NCI-H2081 treated with DMSO at 0.1 percent for 48 hours (cell line): ENCODE measurements at places on chromosomes 4 and X.

DNA sequence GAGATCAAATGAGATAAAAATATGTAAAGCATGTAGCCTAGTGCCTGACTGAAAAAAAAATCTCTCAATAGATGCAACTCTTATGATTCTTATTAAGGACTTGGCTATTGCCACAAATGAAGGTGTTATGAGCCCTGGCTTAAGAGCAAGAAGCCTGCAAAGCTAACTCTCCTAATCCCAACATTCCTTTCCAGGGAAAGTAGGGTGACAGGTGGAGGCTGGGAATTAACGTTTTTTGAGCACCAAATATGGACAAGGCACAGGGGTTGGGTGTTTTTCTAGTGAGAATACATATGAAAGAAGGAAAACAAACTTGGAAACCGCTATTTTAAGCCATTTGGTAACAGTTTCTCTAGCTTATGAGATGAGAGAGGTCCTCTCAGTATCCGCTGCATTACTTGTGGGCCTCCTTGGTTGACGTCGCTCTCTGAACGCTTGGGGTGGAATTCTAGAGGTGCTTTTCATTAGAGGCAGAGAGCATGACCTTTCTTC is 2.4 kb downstream of the RHOH start:
- no peak for DNase-seq

GRCh38 chr4:55469979-55470378 is 74.2 kb downstream of the TMEM165 start:
- no peak for DNase-seq

DNA sequence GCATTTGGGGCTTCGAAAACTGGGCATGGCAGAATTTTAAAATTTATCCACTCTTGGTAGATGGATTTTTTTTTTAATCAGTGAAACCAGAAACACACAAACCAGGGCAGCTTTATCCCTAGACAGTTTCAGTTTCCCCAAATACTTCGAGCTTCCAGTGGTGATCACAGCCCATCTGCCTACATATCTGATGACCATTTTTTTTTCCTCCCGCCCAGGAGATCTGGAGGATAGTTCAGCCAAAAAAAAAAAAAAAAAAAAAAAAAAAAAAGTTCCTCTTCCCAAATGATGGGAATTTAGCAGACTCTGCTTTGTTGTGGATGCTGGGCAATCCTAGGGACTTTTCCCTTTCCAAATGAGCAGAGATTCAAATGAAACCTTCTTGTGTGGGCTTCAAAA is 1.0 kb upstream of the TBC1D9 start:
- DNase-seq, result no peak

GRCh38 chrX:109911046-109911445 is 91.9 kb upstream of the TMEM164 start:
- DNase-seq, result no peak

DNA sequence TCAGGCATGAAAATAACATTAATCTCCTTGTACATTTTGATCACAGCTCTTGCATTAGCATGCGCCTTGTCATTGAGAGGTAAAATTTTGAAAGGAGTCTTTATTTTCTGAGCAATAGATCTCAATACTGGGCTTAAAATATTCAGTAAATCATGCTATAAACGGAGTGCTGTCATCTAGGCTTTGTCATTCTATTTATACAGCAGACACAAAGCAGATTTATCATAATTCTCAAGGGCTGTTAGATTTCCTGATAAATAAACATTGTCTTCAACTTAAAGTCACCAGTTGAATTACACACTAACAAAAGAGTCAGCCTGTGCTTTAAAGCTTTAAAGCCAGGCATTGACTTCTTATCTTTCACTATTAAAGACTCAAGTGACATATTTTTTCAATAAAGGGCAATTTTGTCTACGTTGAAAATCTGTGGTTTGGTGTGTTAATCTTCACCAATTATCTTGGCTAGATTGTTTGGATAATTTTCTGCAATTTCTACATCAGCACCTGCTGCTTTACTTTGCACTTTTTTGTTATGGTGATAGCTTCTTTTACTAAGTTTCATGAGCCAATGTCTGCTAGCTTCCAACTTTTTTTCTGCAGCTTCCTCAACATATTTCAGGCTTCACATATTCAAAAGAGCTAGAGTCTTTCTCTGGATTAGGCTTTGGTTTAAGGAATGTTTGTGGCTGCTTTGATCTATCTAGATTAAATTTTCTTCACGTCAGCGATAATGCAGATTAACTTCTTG is 27.9 kb upstream of the UGT2B4 start:
- DNase-seq, result peak; percentile 35

DNA sequence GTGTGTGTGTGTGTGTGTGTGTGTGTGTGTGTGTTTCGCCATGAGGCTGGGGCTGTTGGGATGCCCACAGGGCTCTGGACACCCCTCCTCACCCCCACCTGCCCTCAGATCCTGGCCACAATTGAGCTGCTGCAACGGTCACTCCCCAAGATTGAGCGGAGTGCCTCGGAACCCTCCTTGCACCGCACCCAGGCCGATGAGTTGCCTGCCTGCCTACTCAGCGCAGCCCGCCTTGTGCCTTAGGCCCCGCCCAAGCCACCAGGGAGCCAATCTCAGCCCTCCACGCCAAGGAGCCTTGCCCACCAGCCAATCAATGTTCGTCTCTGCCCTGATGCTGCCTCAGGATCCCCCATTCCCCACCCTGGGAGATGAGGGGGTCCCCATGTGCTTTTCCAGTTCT is 10.2 kb downstream of the ARAF start:
- no peak for DNase-seq

GRCh38 chr4:69039071-69039470 is 57.2 kb upstream of the UGT2B7 start:
- no peak for DNase-seq

- no peak for DNase-seq
Observed at GRCh38 chr4:145939856-145940255, 1.2 kb upstream of the ZNF827 start.
